NCI-H345 (cell line): ENCODE measurements at places on chromosomes 2 and 18.

DNA sequence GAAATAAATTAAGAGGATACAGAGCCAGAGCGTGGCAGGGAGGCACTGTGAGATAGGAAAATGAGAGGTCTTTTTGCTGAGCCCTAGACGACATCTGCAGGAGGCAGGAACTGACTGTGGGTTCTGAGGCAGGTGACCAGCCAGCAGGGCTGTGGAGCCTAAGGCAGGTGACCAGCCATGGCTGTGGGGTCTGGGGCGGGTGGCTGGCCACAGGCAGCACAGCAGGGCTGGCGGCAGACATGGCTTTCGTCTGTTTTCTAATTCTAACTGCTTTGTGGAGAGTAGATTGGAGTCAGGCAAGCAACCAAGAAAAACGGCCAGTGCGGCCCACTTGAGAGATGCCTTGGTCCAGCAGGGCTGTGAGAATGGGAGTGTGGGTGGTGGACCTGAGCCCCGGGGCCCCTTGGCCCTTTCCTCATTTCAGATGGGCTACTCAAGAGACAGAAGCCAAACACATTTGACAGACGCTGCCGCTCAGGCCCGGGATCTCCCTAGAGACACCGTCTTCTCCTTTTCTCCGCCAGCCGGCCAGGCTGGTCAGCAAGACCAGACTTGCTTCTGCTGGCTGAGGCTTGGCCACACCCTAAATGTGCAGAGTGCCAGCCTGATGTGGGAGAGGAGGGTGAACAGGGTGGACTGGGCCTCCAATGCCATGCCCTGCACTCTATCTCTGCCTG, 19.7 kb upstream of the GNAL start:
- no peak for DNase-seq

- no peak for DNase-seq
These were observed 185.8 kb downstream of the ANKRD44 start for GRCh38 chr2:197124639-197125390.

DNA sequence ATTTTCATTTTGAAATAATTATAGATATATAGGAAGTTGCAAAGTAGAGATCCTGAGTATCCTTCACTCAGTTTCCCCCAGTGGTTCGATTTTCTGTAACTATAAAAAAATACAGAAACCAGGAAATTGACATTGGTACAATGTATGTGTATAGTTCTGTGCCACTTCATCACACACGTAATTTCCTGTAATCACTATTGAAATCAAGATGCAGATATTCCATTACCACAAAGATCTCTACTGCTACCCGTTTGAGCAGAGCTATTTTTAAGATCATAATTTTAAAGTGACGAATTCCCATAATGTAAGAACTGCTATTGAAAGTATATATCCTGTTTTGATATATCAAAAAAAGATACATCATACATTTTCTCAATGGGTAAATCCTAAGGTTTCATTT, 142.3 kb downstream of the BABAM2 start:
- DNase-seq, result no peak

DNA sequence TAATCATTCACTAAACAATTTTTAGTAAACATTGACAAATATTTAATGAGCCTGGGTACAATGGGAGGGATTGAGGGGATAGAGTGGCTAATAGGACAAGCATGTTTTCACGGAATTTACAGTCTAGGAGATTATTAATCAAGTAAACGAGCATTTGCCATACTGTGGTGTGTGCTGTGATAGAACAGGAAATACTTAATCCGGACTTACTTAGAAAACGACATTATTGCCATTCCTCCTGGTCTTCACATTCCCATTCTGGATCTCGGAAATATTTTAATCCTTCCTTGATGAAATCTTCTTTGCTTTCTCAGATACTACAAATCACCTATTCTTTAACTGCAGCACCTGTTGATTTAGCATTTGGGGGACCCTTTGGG, 905 bp downstream of the TTLL4 start:
- no peak for DNase-seq

- no peak for DNase-seq
These were observed 184.2 kb upstream of the ZEB2 start for GRCh38 chr2:144703852-144704708.

GRCh38 chr2:74041182-74041581, 56.5 kb downstream of the TET3 start:
- no peak for DNase-seq

GRCh38 chr18:49142216-49142615, 191.5 kb upstream of the SMAD7 start:
- DNase-seq, result no peak

DNA sequence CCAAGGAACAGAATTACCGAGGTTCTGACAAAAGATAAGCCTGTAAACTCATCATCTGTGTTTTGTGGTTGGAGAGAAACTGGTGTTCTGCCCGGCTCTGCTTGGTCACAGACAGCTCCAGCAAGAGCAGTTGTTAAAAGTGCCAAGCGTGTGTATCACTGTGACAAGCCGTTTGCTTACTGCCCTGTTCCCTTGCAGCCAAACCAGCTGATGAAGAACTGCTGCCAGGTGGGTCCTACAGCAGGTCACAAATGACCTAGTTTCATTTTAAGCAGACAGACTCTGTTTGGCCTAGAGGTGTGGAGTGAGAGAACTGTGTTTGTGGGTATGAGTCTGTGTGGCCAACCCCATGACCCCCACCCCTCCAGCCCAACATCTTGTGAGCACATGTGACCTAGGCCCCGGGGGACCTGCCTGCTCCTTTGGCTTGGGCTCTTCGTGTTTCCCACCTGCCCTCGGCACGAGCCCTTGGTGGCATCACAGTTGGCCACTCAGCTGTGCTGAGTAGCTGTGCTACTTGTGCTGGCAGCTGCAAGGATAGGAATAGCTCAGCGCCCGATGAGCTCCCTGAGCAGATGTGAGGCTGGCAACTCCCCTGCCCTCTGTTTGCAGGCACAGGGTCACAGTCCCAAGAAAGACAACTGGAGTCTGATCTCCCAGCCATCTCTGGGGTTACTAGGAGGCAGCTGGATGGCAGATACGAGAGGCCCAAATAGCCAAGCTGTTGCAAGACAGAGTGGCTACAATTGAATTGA, 9.7 kb downstream of the OXER1 start:
- no peak for DNase-seq

GRCh38 chr2:232543491-232543890, 4.0 kb downstream of the CHRNG start:
- DNase-seq, result no peak

DNA sequence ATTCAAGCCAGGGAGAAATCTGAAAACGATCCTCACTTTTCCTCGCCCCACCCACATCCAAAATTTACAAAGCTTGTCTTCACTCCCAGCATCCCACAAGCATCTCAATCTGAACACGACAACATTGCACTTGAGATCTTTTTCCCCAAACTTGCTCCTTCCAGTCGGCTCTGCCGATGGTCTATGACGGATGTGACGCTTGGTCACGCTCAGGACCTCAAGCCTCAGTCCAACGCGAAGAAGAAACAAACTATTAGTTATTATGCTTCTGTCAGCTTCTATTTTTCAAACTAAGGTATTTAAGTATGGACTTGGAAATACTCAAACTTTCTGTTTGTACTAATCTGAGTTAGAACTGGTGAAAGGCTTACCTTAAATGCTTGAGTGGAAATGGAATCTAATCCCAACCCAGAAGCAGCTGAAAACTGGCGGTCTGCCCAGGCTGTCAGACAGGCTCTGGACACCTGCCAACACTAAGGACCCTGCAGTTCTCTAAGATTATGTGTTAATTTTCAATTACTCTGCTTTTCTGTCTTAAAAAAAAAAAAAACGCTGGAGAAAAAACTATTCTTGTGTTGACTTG, 132.1 kb upstream of the DNMT3A start:
- DNase-seq, result peak; percentile 89

GRCh38 chr2:20972792-20973565, 70.9 kb downstream of the APOB start:
- no peak for DNase-seq

DNA sequence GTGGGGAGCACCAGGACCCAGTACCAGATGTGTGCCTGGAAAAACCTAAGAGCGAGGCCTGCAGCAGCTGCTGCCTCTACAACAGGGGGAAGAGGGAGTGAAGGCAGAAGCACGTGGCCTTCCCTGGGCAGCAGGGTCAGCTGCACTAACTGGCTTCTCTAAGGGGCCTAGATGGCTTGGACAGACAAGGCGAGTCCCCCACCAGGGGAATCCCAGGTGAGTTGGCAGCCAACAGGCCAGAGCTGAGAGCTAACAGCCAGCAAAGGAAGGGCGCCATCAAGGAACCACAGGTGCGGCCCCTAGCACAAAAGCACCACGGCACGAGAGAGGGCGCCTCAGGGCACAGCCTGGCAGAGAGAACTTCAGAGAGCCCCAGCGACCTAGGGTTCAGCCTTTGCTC, 19.8 kb upstream of the MAL start:
- no peak for DNase-seq

GRCh38 chr2:191797500-191797899, 49.4 kb downstream of the CAVIN2 start:
- no peak for DNase-seq

DNA sequence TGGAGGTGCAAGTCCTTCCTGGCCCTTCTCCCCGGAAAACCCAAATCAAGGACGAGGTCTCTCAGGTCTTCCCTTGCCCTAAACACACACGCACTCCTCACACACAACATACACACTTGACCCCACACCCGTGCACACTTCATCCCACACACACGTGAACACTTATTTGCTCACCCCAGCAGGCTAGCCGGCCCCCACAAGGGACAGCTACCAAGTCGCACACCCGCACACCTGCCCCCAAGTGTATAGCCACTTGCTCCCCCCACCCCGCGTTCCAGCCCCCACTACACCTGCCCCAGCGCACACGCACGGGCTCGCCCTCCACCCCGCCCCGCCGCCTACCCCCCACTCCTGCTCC, 359 bp downstream of the TGFBRAP1 start:
- DNase-seq, result no peak

DNA sequence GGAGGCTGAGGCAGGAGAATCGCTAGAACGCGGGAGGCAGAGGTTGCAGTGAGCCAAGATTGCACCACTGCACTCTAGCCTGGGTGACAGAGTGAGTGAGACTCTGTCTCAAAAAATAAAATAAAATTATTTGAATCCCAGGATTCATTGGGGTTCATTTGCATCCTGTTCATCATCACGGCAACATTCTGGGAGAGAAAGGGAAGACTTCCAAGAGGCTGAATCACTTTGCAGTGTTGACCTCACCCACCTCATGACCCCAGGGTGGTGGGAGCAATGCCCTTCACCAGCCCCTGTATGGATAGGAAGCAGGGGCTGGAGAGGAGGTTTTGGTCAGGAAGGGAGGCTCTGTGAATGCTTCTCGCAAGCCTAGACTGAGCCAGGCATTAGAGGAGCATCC, 195.6 kb downstream of the CTIF start:
- no peak for DNase-seq

DNA sequence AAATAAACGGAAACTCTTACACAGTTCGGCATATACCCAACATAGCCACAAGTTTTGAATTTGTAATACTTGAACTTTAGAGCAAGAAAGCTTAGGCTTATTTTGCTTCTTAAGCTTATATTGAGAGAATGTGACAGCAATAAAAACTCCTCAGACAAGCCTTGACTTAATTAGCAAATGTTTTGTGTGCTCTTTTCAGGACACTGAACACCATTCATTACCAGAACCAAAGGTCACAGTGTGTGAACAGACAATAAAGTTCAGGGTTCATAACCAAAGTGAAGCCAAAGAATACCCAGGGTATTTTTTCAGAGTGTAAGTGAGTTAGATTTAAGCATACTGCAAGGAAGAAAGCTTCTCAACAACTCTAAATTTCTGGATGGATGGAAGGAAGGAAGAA, 605.8 kb downstream of the METTL4 start:
- DNase-seq, result no peak

DNA sequence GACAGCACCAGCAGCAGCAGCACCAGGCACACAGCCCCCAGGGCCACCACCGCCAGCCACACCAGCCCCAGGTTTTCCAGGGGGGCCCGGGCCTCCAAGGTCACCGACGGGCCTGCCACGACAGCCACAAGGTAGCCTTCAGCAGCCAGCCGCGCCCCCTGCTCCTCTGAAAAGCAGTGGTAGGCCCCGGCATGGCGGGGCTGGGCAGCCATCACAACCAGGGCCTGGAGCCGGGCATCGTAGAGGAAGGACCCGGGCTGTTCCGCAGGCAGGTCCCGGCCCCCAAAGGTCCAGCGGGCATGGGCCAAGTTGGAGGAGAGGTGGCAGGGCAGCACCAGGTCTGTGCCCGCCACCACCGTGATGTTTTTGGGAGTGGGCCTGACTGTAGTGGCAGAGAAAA, 3.3 kb upstream of the ANKRD39 start:
- DNase-seq, result no peak

DNA sequence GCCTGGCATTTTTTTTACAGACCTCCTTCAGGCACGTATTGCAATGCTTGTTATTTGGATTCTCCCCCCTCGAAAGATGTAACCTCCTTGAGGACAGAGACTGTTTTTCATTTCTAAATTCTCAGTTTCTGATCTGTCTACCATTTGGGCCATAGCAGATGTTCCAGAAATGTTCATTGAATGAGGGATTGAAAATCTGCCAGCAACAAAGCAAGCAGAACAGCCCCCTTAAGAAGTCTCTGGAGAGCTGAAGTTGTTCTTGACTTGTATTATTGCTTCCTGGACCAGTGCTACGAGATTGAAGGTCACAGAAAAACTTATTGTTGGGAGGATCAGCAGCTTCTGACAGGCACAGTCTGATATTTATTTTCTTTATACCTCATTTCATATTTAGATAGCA, 355.5 kb downstream of the EPHA4 start:
- no peak for DNase-seq

- no peak for DNase-seq
These were observed 674.1 kb downstream of the NYAP2 start for GRCh38 chr2:226073496-226074160.

GRCh38 chr2:208268156-208268952, 2.3 kb downstream of the PIKFYVE start:
- no peak for DNase-seq

DNA sequence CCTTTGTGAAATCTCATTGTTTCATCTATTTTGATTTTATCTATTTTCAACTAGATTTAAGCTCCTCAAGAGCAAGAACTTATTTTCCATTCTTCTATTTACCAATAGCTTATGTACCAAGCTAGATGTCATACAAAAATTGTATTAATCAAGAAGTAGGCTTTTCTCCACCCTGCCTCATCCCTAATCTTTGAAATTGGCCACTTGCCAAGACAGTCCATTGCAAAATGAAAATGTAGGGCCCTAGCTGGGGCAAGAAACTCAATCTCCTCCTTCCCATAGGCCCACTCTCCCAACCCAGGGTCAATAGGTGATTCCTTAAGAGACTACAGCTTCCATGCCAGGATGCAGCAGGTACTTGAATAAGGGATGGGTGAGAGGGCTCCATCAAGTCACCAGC, 39.3 kb upstream of the STPG4 start:
- DNase-seq, result no peak

DNA sequence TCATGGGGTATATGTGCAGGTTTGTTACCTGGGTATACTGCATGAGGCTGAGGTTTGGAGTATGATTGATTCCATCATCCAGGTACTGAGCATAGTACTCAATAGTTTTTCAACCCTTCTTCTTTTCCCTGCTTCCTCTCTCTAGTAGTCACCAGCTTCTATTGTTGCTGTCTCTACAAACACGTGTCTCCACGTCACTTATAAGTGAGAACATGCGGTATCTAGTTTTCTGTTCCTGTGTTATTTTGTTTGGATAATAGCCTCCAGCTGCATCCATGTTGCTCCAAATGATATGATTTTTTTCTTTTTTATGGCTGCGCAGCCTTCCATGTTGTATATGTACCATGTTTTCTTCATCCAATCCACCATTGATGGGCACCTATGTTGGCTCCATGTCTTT, 214.8 kb upstream of the TFPI start:
- DNase-seq, result no peak

- DNase-seq, result no peak
These were observed 67.8 kb upstream of the ST6GAL2 start for GRCh38 chr2:106953779-106954178.

GRCh38 chr18:74498712-74499627, 2.8 kb downstream of the CNDP2 start:
- no peak for DNase-seq
